ENCODE measurements at places on chromosomes 11 and 22.

- DNase-seq, result no peak
These were observed 16.4 kb upstream of the EI24 start for GRCh38 chr11:125552927-125553326.

- no peak for DNase-seq
These were observed 16.6 kb downstream of the SCUBE1 start for GRCh38 chr22:43326331-43327156.

GRCh38 chr11:48052183-48053044, 72.1 kb downstream of the PTPRJ start:
- DNase-seq, result no peak

DNA sequence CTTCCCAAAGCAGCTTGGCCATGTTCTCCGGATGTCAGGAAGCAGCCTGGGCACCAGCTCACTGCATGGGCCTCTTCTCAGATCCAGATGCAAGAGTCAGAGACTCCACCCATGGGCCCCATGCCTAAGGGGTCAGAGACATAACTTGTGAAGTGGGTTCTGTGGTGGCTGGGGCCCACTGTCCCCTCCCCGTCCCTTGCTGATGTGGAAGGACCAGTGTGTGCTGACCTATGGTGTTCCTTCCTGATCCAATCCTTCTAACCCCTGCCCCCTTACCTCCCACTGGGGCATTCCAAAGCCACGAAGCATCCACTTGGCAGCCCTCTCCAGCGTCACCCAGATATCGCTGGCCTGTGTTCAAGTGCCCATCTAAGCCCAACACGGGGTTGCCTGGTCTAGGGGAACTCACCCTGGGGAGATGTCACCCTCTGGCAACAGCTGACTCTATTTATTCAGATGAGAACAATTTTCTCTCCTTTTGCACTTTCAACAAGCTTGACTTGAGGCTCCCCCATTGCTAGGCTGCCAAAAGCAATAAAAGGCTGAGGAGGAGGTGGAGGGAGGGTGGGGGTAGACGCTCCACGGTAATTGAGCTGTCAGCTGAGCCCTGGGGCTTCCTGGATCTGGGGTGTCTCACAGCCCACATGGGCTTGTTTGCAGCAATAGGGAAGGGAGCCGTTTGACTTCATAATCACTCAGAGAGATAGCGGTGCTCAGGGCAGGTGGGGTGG, 158.5 kb downstream of the ADAMTS15 start:
- no peak for DNase-seq

GRCh38 chr22:43150731-43151206, 590 bp upstream of the TSPO start:
- DNase-seq, result no peak

- DNase-seq, result no peak
These were observed 26.4 kb downstream of the PDE3B start for GRCh38 chr11:14669958-14670357.
